H54 (cell line): ENCODE measurements at places on chromosomes 4 and X.

- no peak for DNase-seq
Measured at GRCh38 chrX:68163441-68163840, 269.9 kb downstream of the OPHN1 start.

GRCh38 chr4:120055162-120055561 is 11.5 kb downstream of the MAD2L1 start:
- no peak for DNase-seq

- no peak for DNase-seq
Measured at GRCh38 chr4:26424153-26424552, 66.1 kb downstream of the CCKAR start.

DNA sequence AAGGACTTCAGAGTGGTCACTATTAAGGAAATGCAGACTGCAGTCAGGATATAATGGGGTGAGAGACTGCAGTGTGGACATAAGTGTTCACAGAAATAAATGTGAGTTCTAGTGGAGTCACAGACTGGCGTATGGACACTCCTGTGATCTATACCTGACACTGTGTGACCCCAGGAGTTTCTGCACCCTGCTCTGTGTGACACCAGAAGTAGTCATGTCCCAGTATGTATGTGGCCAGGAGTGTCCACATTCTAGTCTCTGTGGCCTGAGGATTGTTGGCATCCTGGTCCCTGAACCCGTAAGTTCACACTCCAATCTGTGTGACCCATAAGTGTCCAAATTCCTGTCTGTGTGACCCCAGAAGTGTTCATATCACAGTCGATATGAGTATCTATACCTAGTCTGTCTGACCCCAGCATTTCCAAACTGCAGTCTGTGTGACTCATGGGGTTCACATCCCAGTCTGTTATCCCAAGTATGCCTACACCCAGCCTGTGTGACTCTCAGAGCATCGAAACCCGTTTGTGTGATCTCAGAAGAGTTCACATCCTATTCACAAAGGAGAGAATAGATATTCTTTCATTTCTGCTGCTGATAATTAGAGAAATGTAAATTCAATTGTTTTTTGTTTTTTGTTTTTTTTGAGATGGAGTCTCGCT is 16.3 kb downstream of the WDR13 start:
- no peak for DNase-seq

DNA sequence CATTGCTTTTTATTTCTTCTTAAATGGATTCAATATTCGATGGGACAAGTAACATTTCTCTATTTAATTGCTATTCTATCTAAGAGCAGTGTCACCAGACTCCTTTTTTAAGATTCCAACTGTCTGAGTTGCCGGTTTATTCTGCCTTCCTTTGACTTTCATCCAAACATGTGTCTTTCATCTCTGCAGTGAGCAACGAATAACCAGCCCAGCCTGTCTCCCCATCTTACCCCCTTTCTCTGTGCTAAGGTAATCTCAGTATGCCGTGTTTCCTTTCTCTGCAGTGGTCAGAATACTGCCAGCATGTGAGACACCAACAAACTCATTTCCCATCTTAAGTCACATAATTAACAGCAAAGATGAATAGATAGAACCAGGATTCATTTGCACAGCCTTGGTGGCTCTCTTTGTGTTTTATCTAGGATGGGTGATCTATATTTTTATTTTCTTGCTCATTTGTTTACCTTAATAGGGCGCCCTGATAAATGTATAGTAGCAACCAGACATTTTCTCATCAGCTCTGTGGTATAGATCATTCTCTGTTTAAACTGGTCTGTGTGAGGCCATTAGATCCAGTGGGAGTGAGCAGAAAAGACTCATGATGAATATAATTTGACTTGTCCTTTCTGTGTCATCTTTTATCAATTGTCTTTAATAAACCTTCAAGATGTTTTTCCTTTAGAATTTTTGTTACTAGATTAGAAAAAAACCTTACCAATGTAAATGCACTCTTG is 394.8 kb upstream of the IGFBP7 start:
- no peak for DNase-seq

DNA sequence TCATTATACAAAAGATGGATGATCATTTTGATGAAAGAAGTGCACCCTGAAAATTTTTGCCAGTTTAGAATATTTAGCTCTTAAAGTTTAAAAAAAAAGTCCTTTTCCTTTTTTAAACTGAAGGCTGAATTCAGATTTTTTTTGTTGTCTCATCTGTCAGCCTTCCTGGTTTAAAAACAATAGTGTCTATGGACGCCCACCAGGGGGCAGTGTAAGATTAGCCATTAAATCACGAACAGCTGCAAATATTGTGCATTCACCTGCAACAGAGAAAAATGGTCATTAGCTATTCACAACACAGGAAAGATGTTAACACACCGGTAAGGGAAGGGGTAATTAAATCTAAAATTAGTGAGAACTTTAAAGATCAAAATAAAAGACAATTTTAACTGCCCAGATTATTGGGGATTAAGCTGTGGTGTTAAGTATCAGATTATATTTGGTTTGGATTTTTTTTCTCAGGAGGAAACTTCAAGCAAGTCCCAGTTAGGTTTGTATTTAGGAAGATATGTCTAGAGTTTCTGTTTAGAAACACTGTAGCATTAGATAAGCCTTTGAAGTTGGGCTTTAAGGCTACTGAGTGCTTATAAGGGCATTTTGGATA is 4.4 kb upstream of the CXorf38 start:
- no peak for DNase-seq

- no peak for DNase-seq
Measured at GRCh38 chrX:107602694-107603239, 25.5 kb upstream of the PRPS1 start.

- no peak for DNase-seq
Measured at GRCh38 chrX:76428243-76429130, 977 bp downstream of the MAGEE1 start.

GRCh38 chr4:92215476-92215875 is 88.3 kb upstream of the GRID2 start:
- no peak for DNase-seq

GRCh38 chr4:109185951-109186350 is 116.5 kb downstream of the COL25A1 start:
- no peak for DNase-seq

- no peak for DNase-seq
Measured at GRCh38 chrX:13952581-13952980, 77.1 kb downstream of the GEMIN8 start.

- DNase-seq, result no peak
Measured at GRCh38 chr4:136803433-136803832, 728.9 kb downstream of the PCDH18 start.

- no peak for DNase-seq
Measured at GRCh38 chr4:119040694-119041185, 94.9 kb upstream of the MYOZ2 start.

DNA sequence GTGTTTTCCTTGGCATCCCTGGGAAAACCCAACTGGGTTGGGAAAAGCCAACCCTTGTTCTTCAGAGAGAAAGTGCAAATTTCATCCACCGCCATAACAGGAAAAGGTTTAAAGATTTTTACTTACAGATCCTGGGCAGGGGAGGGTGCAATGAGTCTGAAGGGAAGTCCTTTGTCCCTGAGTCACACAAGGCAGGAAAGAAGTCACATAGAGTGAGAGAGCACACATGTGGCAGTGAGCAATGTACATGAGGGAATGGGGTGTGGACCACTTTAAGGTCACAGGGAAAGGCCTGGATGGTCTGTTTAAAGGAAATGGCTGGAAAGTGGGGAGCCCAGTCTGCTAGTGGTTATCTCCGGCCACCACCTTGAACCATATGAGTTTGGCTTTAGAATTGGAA is 248.9 kb downstream of the HS3ST1 start:
- no peak for DNase-seq

GRCh38 chr4:128323401-128323800 is 35.8 kb upstream of the PGRMC2 start:
- DNase-seq, result no peak

- DNase-seq, result no peak
Measured at GRCh38 chrX:21996872-21997455, 35.2 kb upstream of the PHEX start.

GRCh38 chr4:82745173-82745842 is 53.3 kb downstream of the SCD5 start:
- DNase-seq, result peak; percentile 26

- no peak for DNase-seq
Measured at GRCh38 chr4:81651243-81651899, 179.7 kb upstream of the RASGEF1B start.

DNA sequence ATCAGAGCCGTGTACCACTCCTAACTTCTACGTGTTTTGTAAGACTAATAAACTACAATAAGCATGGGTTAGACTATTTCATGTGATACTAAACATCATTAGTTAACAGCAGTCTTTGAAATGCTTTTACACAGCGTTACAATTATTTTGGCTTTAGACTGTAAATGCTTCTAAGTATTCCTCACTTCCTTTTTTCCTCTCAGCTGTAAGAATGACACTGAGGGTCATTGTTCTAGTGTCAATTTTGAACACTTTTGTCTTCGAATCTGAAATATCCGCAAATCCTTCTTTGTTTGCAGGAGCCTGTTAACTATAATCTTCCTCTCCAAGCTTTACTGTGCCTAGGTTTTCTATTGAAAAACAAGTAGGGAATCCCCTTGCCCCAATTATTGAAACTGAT is 1.5 kb downstream of the ABCE1 start:
- DNase-seq, result no peak

- DNase-seq, result no peak
Measured at GRCh38 chrX:149476513-149476912, 28.6 kb downstream of the IDS start.

DNA sequence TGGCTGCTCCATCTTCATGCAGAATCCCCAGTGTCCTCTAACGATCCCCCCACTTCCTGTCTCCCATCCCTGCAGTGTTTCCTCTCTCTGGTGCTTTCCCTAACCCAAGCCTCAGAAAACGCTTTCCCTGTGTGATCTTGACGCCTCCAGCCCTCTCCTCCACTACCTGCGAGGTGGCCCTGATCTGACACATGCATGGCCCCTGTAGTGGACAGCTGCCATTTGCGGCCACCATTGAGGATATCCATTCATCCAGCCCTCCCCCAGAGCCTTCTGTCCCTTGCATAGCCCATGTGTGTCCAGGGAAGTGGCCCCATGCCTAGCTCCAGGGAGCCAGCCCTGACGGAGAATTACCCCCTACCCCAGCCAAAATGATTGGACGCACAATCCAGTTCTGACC is 3.1 kb downstream of the UBL4A start:
- no peak for DNase-seq

GRCh38 chrX:112197840-112198239 is 115.3 kb upstream of the TRPC5 start:
- no peak for DNase-seq

- no peak for DNase-seq
Measured at GRCh38 chrX:96140796-96141195, 543.8 kb upstream of the DIAPH2 start.

DNA sequence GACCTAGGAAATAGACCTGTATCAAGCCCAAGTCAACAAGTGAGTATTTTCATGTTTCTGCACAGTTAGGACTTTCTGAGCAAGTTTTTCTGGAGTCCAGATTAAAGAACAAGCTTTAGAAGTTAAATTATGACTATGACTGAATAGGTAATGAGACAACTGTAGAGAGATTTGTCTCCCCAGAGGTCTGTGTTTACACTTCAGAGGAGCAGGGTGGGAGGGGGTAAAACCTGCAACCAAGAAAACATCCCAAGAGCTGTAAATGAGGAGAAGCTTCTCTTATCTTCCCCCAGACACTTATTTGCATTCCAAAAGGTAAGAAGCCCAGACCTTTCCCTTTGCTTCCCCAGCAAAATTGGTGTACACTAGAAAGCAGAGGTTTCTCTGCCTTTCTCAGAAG is 22.1 kb upstream of the CEP135 start:
- DNase-seq, result no peak

GRCh38 chr4:82523179-82523578 is 38.6 kb downstream of the TMEM150C start:
- no peak for DNase-seq
